ENCODE measurements at places on chromosomes 2 and 18.

DNA sequence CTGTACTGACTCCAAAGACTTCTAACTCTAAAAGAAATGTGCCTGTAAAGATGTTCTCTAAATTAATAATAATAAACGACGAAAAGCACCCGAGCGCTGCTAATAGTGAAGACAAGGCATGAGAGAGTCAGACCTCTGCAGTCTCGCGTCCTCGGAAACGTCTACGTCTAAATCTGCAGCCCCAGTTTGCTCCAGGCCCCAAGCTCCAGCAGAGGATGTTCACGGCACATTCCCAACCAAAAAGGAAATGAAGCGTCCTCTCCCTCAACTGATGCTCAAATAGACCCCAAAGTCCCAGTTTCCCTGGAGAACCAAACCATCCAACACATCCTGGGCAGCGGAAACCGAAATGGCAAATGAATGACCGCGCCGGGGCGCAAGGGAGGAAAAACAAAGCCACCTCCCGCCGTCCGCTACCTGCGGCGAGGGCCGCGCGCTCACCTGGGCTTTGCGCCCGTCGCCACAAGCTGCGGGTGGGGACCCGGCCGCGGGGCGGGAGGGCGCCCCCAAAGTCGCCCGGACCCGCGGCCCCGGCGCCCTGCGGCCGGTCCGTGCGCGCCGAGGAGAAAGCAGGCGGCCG is 47.1 kb upstream of the CCDC150 start:
- no peak for DNase-seq

DNA sequence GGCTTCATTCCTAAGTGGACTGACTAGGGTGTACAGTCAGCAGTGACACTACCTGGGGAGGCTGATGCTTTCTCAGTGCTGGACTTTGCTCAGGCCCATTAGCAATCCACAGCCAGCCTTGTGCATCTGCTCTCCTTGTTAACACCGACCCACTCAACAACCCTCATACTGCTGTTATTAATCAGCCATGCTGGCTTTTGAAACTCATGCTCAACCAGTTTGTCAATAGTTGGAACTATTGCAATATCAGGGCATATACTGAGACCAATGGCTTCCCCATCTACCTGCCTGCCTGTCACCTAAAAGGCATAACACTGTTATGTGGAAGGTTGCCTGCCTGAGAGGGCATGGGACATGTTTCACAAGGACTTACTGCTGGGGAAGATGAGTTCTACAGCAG is 39.4 kb downstream of the GAD1 start:
- no peak for DNase-seq

DNA sequence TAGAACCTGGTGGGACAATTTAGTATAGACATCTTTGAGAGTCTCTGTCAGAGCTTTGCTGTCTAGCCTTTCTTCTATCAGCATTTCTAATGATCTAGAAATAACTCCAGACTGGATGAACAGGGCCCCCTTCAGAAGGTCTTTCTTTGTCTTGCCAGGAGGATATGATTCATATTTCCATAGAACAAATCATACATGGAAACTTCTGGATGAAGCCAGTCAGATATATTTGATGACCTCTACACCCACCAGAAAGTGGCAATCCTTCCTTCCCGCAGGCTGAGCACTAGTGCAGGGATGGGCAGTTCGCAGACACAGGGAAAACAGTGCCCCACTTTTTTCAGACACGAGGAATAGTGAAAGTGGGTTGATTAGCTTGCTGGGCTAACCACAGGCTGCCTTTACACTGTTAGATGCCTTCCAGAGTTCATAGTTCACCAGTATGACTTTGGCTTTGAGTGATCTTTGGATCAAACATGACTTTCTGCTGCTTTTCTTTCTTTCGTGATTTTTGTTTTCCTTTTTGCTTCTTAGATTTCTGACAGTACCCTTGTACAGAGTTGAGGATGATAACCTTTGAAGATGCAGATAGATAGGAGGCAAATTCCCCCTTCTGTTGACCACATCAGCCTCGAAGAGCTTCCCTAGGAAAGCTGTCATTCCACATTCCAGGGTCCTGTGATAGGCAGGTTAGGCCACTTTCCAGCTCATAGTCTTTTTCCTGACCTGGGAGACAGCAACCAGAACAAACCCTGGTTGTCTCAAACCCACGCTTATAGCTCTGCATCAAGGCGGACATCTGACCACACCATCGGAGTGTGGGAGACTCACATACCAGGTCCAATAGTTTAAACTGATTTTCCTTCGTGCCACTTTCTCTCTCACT is 237.0 kb downstream of the ZNF407 start:
- DNase-seq = no peak

- DNase-seq = no peak
Measured at GRCh38 chr2:128445523-128445900, 126.8 kb upstream of the HS6ST1 start.

DNA sequence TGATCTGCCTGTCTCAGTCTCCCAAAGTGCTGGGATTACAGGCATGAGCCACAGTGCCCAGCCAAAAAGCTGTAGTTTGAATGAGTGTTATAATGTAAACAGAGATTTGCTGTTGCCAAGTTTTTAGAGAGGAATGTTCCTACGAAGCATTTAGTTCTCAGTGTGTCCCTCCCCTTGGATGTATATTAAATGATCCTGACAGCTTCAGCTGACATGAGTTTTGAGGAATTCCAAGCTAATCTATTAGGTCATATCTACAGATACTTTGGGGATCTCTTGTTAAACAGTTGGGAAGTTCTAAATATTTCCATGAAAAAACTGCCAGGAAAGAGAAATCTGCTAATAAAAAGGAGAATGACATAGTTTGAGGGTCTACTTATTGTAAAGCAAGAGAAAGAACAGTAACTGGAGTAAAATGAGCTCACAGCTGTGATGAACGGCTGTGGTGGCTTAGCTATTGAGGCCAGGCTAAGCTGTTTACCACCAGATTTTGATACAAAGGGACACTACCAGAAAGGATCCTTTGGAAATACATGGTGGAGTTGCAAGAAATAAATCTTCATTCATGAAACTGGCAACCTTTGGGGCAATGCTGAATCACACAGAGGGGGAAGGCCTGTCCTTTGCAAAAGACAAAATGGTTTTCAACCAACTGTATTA is 2.6 kb upstream of the STON1 start:
- no peak for DNase-seq
